ENCODE measurements at places on chromosomes 7 and 10.

DNA sequence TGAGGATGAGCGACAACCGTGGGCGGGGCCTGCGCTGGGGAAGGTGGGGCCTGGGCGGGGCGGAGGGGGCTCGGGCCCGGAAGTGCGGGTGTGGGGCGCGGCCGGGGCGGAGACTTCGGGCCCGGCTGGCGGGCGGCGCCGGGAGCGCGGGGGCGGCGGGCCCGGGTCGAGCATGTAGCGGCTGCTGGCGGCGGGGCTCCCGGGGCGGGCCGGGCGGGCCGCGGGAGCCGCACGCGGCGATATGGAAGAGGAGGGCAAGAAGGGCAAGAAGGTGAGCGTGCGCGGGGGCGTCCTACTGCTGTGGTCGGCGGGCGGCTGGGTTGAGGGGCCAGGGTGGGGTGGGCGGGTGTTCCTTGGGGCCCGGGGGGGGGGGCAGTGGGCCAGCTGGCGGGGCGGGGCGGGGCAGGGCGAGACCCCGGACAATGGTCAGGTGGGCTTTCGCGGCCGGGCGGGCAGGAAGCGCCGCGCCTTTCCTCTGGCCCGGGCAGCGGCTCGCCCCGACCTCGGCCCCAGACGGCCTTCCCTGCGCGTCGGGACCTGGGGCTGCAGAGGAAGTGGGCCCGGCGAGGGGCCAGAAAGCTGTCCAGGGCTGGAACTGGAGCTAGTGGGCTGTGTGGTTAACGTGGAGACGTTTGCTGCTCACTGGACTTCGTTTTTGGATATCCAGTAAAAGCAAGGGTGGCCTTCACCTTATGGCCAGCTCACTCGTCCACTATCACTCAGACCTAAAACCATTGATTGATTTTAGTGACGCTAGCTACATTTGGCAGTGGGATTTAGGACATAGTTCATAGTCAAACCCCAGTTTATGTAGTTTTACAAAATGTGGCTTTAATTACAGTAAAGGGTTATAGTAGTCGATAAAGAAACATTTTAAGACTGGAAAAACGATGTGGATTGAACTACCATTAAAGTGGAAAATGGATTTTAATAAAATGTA is at the start of gene CCM2:
Gene CCM2 (plus strand): TSS at position 109 of the 940 bp plus-strand sequence. CDS start 133 bp downstream, at position 242.
- DNase-seq, result no peak

DNA sequence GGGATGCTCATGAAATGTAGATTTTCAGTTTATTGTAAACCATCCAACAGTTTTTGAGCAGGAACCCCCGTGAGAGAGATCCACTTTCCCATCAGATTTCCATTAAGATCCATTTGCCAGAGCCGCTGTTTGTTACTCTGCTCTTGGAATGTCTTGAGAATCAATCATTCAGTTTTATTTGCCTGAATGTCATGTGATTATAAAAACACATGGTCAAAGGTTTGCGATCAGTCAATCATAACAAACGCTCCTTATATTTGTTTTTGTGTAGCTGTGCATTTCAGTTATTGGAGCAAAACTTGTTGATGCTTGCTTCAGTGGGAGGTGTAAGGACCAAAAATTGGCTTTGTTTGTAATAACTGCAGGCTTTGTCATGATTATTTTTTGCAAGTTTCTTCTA is 155.8 kb upstream of the RHOBTB1 start:
- no peak for DNase-seq

GRCh38 chr10:131277969-131278368 is 33.6 kb downstream of the TCERG1L start:
- no peak for DNase-seq

GRCh38 chr7:1815051-1815481 is 145.0 kb downstream of the ELFN1 start:
- DNase-seq, result no peak

GRCh38 chr7:44145969-44146911 is 5.1 kb upstream of the MYL7 start:
- DNase-seq, result no peak

- DNase-seq, result no peak
Measured at GRCh38 chr10:124446830-124447750, 2.7 kb downstream of the NKX1-2 start.

GRCh38 chr7:129947049-129947448 is 5.7 kb downstream of the UBE2H start:
- no peak for DNase-seq

DNA sequence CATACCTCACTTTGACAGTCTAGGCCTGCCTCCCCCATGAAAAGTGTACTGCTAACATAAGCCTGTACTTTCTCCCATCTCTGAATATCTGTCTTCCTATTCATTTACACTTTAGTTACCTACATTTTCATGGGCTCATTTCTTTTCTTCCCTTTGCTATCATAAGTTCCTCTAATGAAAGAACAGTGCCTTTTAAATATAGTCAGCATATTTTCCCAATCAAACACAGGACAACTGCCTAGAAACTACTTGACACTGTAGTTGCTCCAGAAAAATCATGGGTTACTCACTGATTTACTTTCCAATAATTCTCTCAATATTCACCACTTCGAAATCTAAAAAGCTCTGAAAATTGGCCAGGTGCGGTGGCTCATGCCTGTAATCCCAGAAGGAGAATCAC is 2.8 kb upstream of the TAX1BP1 start:
- no peak for DNase-seq

- no peak for DNase-seq
Measured at GRCh38 chr7:39888171-39888853, 61.7 kb upstream of the CDK13 start.

- no peak for DNase-seq
Measured at GRCh38 chr7:107118109-107118900, 50.5 kb upstream of the HBP1 start.

- DNase-seq, result peak; percentile 47
Measured at GRCh38 chr10:66180581-66181318, 745.1 kb upstream of the LRRTM3 start.

DNA sequence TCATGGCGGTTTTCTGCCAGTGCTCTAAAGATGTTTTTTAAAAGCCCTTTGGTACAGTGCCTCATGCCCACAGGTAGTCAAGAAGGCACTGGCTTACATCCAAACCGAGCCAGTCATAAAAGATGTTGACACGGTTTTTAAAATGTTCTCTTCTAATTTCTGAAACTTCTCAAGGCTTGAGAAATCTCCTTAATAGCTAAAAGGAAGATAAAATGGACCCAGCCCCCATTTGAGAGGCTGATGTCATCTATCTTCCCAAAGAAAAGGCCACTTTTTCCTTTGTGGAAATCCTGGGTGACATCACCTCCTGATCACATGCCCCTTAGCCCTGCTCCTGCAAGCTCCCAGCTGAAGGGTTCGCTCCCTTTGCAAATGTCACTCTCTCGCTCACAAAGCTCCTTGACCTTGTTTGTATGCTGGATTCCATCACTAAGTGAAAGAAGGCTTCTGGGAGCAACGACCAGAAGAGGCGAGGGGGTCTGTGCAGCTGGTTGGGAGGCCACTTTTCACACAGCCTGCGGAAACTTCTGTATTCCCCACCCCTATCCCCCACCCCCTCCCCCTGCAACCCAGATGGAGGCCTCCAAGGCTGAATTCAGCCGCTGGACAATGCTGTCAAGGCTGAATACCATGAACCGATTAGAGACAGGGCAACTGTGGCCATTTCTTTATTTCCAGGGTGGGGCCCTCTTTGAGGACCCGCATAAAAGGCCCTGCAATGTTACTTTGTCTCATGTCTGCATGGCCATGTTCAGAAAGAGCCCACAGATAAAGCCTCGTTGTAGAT is 122.8 kb downstream of the CUBN start:
- no peak for DNase-seq

DNA sequence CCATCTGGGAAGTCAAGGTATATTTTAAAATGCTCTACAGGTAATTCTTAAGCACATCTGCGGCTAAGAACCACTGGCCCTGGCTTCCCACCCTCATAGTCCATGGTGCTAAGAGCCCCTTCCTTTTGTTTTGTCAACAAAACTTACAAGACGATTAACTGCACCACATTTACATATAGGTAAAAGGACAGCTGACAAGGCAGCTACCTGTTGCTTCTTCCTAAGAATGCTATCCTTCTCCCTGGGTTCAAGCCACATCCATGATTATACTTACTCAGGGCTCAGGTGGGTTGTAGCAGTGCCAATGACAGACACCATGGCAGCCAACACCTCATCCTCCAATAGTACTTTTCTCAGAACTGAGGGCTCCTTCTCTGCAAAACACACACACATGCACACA is 16.3 kb downstream of the ZDHHC16 start:
- no peak for DNase-seq

DNA sequence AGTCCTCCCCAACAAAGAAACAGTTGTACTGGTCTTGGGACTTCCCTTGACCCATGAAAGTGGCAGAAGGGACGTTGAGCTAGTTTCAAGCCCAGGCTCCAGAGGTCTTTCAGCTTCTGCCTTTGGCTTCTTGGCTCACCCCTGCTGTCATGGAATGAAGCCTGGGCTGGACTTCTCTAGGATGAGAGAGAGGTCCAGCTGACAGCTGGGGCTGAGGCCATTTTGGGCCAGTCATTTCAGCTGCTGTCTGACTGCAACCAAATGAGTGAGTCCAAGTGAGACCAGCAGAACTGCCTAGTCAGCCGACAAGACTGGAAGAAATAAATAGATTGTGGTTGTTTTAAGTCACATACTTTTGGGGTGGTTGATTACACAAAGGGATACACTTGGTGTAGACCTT is 76.6 kb downstream of the TMEM178B start:
- no peak for DNase-seq

DNA sequence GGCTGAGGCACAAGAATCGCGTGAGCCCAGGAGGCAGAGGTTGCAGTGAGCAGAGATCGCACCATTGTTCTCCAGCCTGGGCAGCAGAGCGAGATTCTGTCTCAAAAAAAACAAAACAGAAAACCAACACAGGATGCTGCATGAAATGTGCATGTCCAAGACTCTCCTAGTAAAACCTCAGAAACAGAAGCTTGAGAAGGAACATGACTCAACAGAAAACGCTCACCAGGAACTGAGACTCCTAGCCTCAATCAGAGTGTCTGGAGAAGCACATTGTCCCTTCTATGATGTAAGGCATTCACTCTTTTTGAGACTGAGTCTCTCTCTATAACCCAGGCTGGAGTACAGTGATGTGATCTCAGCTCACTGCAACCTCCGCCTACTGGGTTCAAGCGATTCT is 168.3 kb downstream of the MYOF start:
- peak; percentile 2 for DNase-seq

GRCh38 chr10:48431871-48432270 is 125.4 kb downstream of the MAPK8 start:
- no peak for DNase-seq

GRCh38 chr7:119482209-119482608 is 790.8 kb upstream of the KCND2 start:
- DNase-seq, result no peak

GRCh38 chr7:29866490-29866930 is 60.2 kb downstream of the WIPF3 start:
- peak; percentile 92 for DNase-seq

GRCh38 chr7:100745184-100745583 is 11.8 kb downstream of the ZAN start:
- no peak for DNase-seq

DNA sequence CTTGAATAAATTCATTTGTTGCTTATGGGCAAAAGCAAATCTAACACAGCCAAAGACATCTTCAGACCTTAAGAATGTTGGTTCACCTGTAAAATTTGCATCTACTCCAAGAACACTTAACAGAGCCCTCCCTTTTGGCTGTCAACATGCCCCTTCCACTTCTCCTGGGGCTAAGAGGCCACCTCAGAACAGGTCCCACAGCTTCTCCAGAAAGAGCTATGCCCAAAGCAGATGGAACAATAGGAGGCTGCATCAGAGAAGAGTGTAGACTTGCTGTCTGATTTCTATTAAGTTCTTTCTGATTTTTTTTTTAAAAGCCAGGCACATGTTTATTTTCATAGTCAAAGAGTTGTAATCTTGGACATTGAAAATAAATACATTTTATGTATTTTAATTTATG is 26.1 kb upstream of the TRIL start:
- DNase-seq, result no peak

DNA sequence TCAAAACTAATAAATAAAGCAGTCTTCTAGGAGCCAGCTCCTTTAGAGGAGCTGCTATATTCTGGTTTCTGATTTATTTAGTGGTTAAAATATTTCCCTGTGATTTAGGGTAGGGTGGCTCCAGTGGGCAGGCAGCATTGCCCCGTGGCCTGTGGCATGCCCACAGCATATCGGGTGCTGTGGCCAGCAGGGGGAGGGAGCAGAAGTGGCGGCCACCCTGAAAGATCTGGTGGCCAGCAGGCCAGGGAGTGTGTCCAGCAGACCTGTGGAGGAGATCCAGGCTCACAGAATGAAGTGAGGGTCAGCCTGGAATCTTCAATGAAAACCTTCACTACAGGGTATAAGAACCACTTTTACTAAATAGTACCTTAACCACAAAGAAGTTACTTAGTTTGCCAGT is 189.2 kb downstream of the TAX1BP1 start:
- no peak for DNase-seq

- DNase-seq, result no peak
Measured at GRCh38 chr7:27925573-27926201, 185.7 kb downstream of the TAX1BP1 start.

- DNase-seq, result no peak
Measured at GRCh38 chr10:77392236-77392721, 245.3 kb downstream of the KCNMA1 start.

DNA sequence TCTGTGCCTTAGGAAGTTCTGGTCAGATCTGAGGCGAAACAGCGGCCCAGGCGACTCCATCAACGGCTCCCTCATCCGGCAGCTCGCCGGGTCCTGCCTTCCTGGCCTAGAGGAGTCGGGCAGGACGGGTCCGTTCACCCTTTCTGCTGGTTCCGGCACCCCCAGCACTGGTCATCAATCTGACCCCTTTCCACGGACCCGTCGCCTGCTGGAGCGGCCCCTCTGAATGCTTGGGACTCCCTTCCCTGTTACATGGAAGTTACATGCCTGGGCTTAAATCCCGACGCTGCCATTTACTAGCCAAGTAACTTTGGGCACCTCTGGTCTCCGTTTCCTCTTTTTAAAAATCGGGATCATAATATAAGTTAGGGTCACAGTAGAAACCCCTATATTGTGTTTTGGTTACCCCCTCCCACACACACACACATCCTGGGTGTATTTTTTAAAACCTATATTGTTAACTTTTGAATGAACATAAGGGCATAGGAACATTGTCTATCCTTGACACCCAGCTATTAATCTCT is 607 bp upstream of the GGCT start:
- peak; percentile 9 for DNase-seq

DNA sequence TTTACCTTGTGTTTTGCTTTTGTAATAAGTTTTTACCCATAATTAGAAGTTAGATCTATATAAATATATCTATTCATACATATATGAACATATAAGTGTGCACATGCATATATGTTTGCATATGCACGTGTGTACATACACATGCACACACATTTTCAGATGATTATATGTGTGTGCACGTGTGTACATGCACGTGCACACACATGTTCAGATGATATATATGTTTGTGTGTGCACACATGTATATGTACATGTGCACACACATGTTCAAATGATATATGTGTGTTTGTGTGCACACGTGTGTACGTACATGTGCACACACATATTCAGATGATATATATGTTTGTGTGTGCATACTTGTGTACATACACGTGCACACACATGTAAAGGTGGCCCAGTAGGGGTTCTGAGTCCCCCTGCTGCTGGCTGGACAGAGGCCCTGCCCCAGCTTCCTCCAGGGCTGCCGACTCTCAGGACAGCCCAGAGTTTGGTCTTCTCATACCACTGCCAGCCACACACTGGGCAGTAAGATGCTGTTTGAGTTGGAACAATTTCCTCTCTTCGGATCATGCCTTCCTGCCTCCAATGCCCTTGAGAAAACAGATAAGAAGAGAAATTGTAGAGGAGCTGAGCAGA is 252.3 kb upstream of the PPP2R2D start:
- no peak for DNase-seq
